ENCODE measurements at places on chromosomes 2 and 18. TPM values are rescaled to one million over a fixed set of nuclear protein-coding genes. Genes with fewer than 3 reads are reported as not detected.

VWC2L gene
- not detected for total RNA-seq

SPP2 gene
- total RNA-seq: not detected

TEX44 gene
- total RNA-seq: not detected

CXCR1 gene
- total RNA-seq: not detected

HOXD13 gene
- not detected for total RNA-seq

ANKRD36C gene
- 54.7 TPM for total RNA-seq

ATP6V1B1 gene
- total RNA-seq: 1.8 TPM

Data from breast epithelium (tissue), 4 donors.